ENCODE measurements at places on chromosomes 6 and 20. TPM values are rescaled to one million over a fixed set of nuclear protein-coding genes. Genes with fewer than 3 reads are reported as not detected.

PREX1 gene
- total RNA-seq = 65.5 TPM

ERVFRD-1 gene
- total RNA-seq = not detected

- H3K27me3 ChIP-seq = no peaks in the 10 kb centered on the region
- no peak for DNase-seq
- no peaks in the 10 kb centered on the region for H3K4me1 ChIP-seq
- no peak overlapping the region for H3K27ac ChIP-seq
Observed at GRCh38 chr6:121940728-121941127, 458.7 kb upstream of the HSF2 start.

GRCh38 chr6:14681699-14682487, 564.0 kb upstream of the JARID2 start:
- no peak overlapping the region for H3K27ac ChIP-seq
- H3K4me1 ChIP-seq = peaks cover 4% of the 10 kb centered on the region
- no peak overlapping the region for H3K4me3 ChIP-seq
- DNase-seq = no peak
- no peaks in the 10 kb centered on the region for H3K27me3 ChIP-seq
